ENCODE measurements at places on chromosomes 16 and 17. TPM values are rescaled to one million over a fixed set of nuclear protein-coding genes. Genes with fewer than 3 reads are reported as not detected.

Gene NFE2L1
- 114 TPM for total RNA-seq

GRCh38 chr17:19278729-19279128, 41.6 kb downstream of the EPN2 start:
- no peak for DNase-seq
- H3K4me1 ChIP-seq: no peaks in the 10 kb centered on the region
- H3K36me3 ChIP-seq: peaks cover 12% of the 10 kb centered on the region
- no peak overlapping the region for H3K27ac ChIP-seq
- H3K4me3 ChIP-seq: no peak overlapping the region
- no peaks in the 10 kb centered on the region for H3K27me3 ChIP-seq

DNA sequence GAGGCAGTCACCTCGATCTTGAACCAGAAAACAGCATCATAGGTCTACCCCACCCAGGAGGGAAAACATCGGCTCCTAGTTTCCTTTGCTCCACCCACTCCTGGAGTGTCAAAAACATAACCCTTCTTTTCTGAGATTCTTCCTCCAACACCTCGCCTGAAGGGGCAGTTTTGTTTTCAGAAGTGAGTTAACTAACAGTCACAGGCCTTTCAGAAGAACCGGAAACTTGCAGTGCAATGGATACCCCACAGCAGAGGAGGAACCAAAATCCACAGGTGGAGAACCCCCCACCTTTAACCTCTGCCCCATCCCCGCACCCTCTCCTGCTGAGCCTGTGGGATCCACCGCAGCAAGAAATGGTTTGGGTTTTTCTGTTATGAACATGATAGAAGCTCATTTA, 7.8 kb upstream of the TEX2 start:
- no peak for DNase-seq
- no peak overlapping the region for H3K27ac ChIP-seq
- H3K4me3 ChIP-seq: no peak overlapping the region
- no peaks in the 10 kb centered on the region for H3K36me3 ChIP-seq

DNA sequence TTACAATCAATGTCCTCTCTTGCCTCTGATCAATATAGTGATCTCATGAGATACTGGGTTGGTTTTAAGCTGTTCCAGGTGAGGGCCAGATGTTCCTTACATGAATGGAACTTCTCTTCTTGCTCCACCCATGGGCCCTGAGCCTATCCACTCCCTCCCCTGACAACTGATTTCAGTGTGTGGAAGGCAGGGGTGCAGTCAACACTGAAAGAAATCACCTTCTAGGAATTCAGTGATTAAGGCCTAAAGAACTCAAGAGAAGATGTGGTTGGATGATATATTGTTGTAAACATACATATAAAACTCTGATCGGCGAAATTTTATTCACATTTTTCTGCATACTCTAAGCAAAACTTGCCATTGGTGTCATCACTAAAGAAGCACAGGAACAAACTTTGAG, 6.7 kb upstream of the GOSR2 start:
- H3K27ac ChIP-seq: no peak overlapping the region
- H3K4me1 ChIP-seq: no peaks in the 10 kb centered on the region
- no peaks in the 10 kb centered on the region for H3K27me3 ChIP-seq
- no peaks in the 10 kb centered on the region for H3K36me3 ChIP-seq
- DNase-seq: no peak

Gene NEURL4
- total RNA-seq: 22.0 TPM

Gene ACE
- 72.6 TPM for total RNA-seq

- no peak for DNase-seq
- no peaks in the 10 kb centered on the region for H3K27me3 ChIP-seq
- peak overlapping the region; percentile 92 for H3K4me3 ChIP-seq
- H3K27ac ChIP-seq: peak overlapping the region; percentile 86
- H3K4me1 ChIP-seq: peaks cover 19% of the 10 kb centered on the region
- H3K36me3 ChIP-seq: no peaks in the 10 kb centered on the region
Observed at GRCh38 chr17:77141846-77142449, 1.2 kb downstream of the SEC14L1 start.

DNA sequence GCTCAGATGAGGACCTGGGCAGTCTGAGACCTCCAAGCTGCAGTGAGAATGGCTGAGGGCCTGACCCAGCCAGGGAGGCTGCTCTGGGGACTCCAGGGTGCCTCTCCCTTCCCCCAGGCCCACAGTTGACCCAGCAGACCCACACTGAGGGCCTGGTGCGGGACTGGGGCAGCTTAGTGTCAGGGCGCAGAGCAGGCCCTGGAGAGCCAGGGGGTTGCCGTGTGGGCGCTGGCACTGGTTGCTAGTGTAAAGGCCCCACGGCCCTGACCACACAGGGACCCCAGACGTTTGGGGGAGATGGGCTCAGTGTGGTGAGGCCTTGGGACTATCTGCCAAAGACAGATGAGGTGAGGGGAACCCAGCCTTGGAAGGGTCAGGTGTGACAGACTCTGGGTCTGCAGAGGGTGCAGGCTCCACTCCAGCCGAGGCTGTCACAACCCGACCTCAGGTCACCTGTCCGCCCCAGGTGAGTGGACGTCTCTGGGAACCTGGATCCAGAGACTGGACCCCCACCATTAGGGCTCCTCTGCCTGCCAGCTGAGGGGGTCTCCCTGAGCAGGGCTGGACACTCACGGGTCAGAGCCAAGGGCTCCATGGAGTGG, 50.8 kb upstream of the GNG13 start:
- no peaks in the 10 kb centered on the region for H3K4me1 ChIP-seq
- no peak overlapping the region for H3K27ac ChIP-seq
- no peaks in the 10 kb centered on the region for H3K36me3 ChIP-seq
- no peak for DNase-seq
- no peaks in the 10 kb centered on the region for H3K27me3 ChIP-seq

DNA sequence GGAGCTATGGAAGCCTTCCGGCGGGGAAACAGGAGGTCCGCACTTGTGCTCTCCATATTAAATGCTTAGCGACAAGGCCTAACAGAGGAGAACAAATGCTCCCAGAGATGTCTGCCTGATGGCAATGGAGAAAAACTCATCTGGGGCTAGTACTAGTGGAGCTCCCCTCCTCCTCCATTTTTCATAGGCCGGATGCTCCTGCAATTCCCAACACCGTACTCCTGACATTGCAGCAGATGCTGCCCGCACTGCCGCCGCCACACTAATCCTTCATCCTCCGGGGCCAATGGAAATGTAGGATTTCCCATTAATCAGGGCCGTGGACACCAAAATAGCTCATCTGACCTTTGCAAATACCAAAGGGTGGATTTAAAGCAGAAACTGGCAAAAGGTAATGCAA, 27.5 kb downstream of the TOM1L2 start:
- no peaks in the 10 kb centered on the region for H3K27me3 ChIP-seq
- H3K27ac ChIP-seq: no peak overlapping the region
- H3K36me3 ChIP-seq: no peaks in the 10 kb centered on the region
- no peak overlapping the region for H3K4me3 ChIP-seq

GRCh38 chr16:85731179-85731578, 19.7 kb downstream of the C16orf74 start:
- no peaks in the 10 kb centered on the region for H3K36me3 ChIP-seq
- no peaks in the 10 kb centered on the region for H3K27me3 ChIP-seq
- DNase-seq: no peak
- no peak overlapping the region for H3K4me3 ChIP-seq
- H3K27ac ChIP-seq: no peak overlapping the region

DNA sequence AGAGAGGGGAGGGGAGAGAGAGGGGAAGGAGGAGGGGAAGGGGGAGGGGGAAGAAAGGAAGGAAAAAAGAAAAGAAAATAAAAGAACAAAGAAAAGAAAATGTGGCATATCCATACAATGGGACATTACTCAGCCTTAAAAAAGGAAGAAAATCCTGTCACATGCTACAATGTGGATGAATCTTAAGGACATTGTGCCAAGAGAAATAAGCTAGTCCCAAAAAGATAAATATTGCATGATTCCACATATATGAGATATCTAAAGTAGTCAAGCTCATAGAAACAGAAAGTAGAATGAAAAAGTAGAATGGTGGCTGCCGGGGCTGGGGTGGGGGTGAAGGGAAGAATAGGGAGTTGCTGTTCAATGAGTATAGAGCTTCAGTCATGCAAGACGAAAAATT, 40.4 kb downstream of the CNGB1 start:
- no peak overlapping the region for H3K4me3 ChIP-seq
- H3K27me3 ChIP-seq: no peaks in the 10 kb centered on the region
- DNase-seq: no peak
- H3K4me1 ChIP-seq: no peaks in the 10 kb centered on the region

GRCh38 chr17:39705786-39706348, 6.0 kb downstream of the ERBB2 start:
- H3K36me3 ChIP-seq: peaks cover 41% of the 10 kb centered on the region
- peak overlapping the region; percentile 83 for H3K27ac ChIP-seq
- no peaks in the 10 kb centered on the region for H3K27me3 ChIP-seq

GRCh38 chr17:14442798-14443528, 142.1 kb downstream of the HS3ST3B1 start:
- H3K36me3 ChIP-seq: no peaks in the 10 kb centered on the region
- H3K4me3 ChIP-seq: no peak overlapping the region
- no peaks in the 10 kb centered on the region for H3K27me3 ChIP-seq
- no peak overlapping the region for H3K27ac ChIP-seq

DNA sequence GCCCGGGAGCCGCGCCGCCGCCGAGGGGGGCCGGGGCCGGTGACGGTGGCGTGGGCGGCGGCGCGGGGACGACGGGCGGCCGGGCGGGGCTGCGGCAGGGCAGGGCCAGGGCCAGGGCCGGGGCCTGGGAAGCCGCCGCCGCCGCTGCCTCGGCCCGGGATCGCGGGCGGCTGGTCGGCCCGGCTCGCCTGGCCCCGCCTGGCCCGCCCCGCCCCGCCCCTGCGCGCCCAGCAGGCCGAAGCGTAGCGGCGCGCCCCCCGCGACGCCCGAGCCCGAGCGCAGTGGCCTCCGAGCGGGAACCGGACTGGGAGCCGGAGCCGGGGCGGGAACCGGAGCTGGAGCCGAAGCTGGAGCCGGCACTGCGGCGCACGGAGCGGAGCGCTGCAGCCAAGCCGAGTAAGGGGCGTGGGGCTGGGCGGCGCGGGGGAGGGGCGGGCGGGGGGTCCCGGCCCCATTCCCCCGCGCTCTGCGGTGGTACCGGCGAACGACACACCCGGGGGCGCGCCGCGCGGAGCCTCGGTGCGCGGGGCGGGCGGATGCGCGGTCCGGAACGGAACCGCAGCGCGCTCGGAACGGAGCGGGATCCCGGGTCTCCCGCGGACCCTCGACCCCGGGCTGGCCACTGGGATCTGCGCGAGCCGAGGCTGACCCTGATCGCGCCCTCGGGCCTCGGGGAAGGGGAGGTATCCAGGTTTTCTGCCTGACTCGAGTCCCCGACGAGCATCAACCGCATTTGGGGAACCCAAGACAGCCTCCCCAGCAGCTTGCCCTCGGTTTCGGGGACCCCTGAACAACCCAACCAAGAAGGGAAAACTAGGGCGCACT, at the start of gene BEAN1:
BEAN1 (plus strand) TSS at position 260 of the 825 bp plus-strand sequence. CDS start 10,382 bp downstream, outside the sequence.
- no peaks in the 10 kb centered on the region for H3K36me3 ChIP-seq
- peaks cover 7% of the 10 kb centered on the region for H3K27me3 ChIP-seq
- peak within 1 kb of the TSS; percentile 63 for H3K4me3 ChIP-seq
- no peak within 1 kb of the TSS for H3K27ac ChIP-seq
- DNase-seq: no peak

Gene MFAP4
- 280 TPM for total RNA-seq

Gene CCDC200
- total RNA-seq: not detected
